Astrocyte of the hippocampus (primary cell): ENCODE measurements at places on chromosomes 3 and 15.
A peak's percentile ranks its signal among the peaks of the same experiment; 100 is the strongest.

- DNase-seq, result no peak
These were observed 69.4 kb downstream of the SRGAP3 start for GRCh38 chr3:9179826-9180763.

- DNase-seq, result no peak
These were observed 57.8 kb upstream of the BOC start for GRCh38 chr3:113153499-113154107.

DNA sequence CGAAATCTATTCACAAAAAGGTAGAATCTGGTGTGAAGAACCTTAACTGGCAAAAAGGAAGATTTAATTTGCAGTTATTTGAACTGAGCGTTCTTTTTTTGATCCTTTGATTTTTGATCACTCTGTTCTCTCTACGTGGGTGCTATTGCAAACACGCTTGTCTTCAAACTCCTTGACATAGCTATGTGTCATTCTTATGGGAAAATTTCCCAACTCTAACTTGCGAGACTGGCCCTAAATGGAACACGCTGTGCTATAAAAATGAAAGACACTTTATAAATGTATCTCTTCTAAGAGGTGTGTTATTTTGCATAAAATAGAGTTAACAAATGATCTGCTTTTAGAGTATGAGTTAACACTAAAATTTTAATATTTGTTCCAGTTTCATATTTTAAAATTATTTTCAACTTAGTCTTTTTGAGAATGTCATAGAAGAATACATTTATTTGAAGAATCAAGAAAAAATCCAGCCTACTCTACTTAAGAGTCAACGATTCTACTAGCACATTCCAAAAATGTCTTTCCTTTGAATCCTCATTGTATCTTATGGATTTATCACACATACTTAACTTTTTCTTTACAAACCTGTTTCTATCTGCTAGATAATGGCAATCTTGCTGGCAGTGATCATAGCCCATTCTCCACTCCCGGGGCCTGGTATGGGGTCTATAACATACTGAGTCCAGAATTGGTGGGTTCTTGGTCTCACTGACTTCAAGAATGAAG is 610.0 kb upstream of the TBL1XR1 start:
- no peak for DNase-seq

GRCh38 chr15:29104566-29104880 is 165.1 kb downstream of the NSMCE3 start:
- DNase-seq, result no peak

DNA sequence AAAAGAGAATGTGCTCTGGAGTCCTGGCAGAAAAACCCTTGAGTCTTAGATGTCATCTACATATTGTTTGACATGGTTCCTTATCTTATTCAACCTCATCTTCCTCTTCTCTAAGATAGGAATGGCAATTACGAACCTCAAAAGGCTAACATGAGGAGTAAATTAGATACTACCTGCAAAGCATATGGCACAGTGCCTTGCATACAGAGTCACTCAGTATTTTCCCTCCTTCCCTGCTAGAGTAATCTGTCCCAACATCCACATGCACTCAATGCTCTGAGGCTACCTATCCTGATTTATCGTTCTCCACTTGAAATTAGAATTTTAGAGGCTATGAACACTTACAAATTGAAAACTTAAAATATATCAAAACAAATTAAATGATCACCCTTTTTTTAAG is 386.7 kb downstream of the RSL24D1 start:
- DNase-seq, result no peak

GRCh38 chr3:10956986-10957385 is 35.6 kb upstream of the SLC6A1 start:
- DNase-seq, result no peak

GRCh38 chr3:128993461-128994172 is at the start of gene CFAP92:
CFAP92 (minus strand) TSS chr3:128994076; CDS start chr3:128993304, 772 bp downstream.
- peak; percentile 85 for DNase-seq

GRCh38 chr3:185401319-185401955 is 38.5 kb downstream of the MAP3K13 start:
- no peak for DNase-seq

- no peak for DNase-seq
These were observed 65.6 kb downstream of the NIPA2 start for GRCh38 chr15:22903961-22904534.

GRCh38 chr3:178139116-178139515 is 397.1 kb upstream of the KCNMB2 start:
- DNase-seq, result no peak
